RPMI8226 (cell line): ENCODE measurements at places on chromosomes 11 and 22.

DNA sequence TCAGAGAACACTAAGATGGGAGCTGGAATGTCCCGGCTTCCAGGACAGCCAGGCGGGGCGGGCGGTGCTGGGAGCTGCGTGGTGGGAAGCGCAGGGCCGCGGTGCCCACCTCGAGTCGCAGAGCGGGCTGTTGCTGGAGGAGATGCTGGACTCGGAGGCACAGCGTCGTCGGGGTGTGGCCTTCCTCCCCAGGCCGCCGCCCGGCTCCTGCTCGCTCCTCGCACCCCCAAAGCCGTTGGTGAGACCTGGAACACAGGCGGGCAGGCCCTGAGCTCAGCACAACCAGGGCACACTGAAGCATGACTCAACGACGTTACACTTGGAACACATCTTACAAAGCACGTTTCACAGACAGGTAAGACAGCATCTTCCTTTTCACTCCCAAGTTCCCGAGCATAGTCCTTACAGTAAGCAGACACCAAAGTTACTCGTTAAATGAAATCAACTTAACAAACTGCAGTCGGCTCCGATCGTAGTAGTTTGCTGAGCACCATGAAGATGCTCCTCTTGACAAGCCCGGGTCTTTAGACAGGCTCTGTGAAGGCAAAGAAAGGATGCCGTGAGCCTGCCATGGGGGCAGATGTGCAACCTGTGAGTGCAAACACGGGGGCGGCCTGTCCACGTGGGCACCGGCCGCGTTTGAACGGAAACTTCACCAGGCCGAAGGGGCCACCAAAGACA is 50.0 kb downstream of the BRD1 start:
- DNase-seq = no peak

GRCh38 chr22:31193092-31193491 is 19.0 kb upstream of the LIMK2 start:
- no peak for DNase-seq

GRCh38 chr11:116439361-116439677 is 333.5 kb downstream of the BUD13 start:
- no peak for DNase-seq

DNA sequence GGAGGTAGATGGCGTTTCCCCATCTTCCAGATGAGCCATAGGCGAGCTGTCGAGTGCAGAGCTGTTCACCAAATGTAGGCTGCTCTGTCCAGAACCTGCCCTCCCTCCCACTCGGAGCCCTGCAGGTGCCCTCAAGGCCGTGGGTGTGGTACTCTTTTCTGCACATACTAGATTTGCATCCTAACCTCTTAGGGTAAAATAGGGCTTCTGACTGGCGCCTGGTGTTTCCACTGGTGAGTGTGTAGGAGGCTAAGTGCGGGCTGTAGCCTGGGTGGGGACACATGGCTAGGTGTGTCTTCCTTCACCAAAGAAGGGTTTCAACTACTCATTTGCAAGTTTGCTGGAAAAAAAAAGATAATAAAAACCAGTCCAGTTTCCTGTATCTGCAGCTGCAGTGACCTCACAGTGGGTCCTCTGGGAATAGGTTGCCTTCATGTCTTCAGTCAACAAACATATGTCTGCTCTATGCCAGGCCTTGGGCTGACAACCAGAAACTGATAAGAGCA is 8.5 kb downstream of the BIK start:
- DNase-seq = no peak

DNA sequence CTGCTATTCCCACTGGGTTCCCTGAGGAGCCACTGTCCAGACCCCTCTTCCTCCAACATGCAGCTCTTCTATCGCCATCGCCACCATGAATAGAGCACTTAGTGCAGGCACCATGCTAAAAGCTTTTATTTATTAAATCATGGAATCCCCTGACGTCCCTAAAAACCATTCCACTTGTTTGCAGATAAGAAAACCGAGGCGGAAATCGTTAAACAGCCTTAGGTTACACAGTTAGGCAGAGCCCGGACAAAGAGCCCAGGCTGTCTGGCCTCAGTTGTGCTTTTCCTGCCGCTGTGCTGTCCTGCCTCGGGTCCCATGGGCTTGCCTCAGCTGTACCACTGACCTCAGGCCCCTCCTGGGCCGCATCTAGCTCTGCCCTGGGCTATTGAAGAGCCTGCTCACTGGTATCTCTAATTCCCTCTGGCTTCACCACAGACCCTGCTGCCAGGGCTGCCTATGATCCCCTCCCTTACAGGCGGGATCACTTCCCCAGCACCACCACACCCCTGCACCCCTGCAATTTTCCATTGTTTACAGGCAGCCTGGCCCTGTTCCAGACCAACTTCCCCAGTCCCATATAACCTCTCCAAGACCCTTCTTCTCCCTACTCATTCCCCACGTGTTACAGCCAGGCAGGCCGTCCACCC is 13.0 kb upstream of the TUB start:
- no peak for DNase-seq

GRCh38 chr11:36280531-36280930 is 8.7 kb downstream of the COMMD9 start:
- no peak for DNase-seq

DNA sequence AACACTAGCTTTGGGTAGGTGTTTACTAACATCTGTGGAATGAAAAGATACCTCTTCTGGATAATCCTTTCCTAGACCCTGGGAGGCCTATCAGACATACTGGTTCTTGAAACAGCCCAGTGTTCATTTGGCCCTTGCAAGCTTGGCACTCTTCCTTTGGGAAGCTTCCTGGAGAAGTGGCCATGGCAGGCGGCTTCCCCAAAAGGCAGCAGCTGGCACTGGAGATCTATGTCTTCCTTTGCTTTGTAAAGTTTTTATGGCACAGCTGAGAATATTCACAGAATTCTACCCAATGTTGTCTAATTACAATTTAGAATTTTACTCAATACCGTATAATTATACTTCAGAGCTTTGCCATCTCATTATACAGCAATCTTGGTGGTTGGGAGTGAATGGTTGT is 199.2 kb upstream of the C11orf87 start:
- DNase-seq = no peak

DNA sequence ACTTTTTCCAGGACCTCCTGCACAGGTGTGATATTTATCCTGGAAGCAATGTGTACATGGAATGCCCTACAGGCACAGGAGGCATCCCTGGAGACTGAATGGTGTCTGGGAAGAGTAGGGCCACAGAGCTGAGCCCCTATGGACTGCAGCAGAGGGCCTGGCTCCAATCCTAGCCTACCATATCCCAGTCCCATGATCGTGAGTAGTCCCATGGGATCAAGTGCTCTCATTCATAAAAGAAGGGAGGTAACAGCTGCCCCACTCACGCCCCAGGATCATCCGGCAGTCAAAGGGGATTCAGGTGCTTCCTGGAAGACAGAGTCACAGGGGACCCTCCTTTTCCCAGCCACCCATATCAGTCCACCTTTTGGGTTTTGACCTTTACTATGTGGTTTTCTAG is 24.0 kb downstream of the ANKK1 start:
- no peak for DNase-seq

DNA sequence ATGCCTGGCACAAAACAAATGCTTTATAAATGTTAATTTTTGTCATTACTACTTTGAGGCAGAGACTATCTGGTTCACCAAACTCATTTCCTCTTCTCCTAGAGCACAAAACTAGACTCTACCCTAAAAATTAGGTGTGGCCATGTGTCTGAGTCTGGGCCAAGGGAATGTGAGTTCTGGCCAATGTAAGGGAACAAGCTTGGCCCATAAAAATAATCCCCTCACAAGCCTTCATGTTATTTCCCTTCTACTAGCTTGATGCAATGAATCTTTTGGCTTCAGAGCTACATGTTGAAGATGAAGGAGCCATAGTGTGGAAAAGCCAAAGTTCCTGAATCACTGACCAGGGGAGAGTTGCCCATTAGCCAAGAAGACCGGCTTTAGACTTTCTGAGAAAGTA is 406.5 kb upstream of the CCDC90B start:
- no peak for DNase-seq

DNA sequence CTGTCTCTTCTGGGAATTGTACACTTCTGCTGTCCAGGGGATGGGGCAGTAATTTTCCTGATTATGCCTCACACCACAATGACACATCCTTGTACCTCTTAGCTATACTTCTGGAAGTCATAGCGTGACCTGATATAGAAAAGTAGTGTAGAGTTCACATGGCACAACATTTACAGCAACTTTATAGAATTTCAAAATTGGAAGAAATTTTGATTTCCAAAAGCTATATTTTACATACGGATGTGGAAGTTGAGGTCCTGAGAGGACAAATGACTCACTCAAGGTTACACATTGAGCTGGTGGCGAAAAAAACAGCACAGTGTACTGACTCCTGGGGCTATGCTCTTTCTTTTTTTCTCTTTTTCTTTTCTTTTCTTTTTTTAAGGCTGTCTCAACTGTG is 6.3 kb upstream of the CYP2R1 start:
- no peak for DNase-seq

DNA sequence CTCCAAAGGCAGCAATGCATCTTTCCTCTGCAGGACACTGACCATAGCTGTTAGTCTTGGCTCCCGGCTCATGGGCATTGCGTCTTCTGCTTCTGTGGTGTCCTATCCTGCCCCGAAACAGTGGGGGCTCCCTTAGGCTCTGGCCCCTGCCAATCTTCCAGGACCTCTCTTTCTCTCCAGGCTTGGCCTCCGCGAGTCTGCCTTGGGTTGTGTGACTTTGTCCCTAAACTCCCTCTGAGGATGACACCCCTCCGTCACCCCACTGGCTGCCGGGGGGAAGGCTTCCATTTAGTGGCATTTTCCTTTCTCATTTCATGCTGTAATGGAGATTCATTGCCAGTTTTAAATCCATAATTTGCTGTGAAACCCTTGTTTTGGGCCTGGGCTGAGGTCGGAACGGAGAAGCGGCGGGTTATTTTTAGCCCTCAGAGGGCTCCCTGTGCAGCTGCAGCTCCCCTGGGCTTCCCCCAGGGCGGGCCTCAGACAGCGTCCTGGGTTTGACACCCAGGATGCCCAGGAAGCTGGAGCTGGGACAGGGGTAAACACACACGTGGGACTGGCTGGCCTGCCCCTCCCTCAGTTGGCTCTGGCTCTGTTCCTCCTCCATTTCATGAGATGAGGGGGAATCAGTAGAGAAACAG is 156.1 kb downstream of the ST3GAL4 start:
- DNase-seq = no peak

- no peak for DNase-seq
Measured at GRCh38 chr11:93704237-93704636, 37.1 kb downstream of the TAF1D start.

DNA sequence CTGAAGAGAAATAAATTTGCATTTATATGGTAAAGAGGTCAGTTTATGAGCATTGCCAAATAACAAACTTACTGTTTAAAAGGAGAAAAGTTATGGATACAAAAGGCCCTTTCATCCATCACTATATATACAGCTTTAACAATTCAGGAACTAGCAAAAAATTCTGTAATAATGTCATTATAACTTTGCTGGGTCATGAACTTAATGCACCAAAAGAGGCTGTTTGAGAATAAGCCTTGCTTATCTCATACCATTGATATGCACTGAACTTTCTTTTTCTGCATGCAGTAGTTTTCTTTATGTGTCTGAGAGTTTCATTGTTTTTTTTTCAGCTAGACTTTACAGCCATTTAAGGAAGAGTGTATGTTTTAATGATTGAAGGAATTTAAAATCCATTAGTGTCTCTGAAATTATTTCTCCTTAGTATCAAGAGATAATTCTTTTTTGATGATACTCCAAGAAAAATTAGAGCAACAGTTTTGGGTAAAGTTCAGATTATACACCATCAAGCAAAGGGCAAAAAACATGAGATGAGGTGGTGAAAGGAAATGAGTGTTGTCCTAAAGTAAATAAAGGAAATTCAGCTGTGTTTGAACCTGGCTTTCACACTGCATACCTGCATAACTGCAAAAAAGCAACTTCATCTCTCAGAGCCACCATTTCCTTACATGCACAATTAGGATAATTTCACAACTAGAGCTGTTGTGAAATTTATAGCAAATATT is 188.2 kb upstream of the ANO3 start:
- no peak for DNase-seq

- no peak for DNase-seq
Measured at GRCh38 chr11:129048911-129049310, 106.2 kb upstream of the TP53AIP1 start.
